Placental pericyte (primary cell): ENCODE measurements at places on chromosomes 2 and 18. TPM values are rescaled to one million over a fixed set of nuclear protein-coding genes. Genes with fewer than 3 reads are reported as not detected.

Gene DNAJB2
- 27.8 and 39.0 TPM in 2 replicates for total RNA-seq

Gene HK2
- 49.0 and 188 TPM in 2 replicates for total RNA-seq

Gene TUBA4B
- total RNA-seq: not detected in 2 replicates

Gene LYPD1
- total RNA-seq: 5.5 and 108 TPM in 2 replicates

Gene CRYGD
- total RNA-seq: not detected in 2 replicates

Gene TUBA3E
- not detected in 2 replicates for total RNA-seq

Gene ELOA2
- not detected in 2 replicates for total RNA-seq

Gene EN1
- total RNA-seq: not detected in 2 replicates

Gene IL37
- 0.29 TPM in 1 of 2 replicates, not detected in the other for total RNA-seq
